Stimulated activated CD4-positive, alpha-beta T cell treated with anti-CD3 and anti-CD28 coated beads, Interleukin-15, amount 100 ng/mL, for 1 hour (primary cell): ENCODE measurements at places on chromosomes 3 and 15.
A peak's percentile ranks its signal among the peaks of the same experiment; 100 is the strongest.

DNA sequence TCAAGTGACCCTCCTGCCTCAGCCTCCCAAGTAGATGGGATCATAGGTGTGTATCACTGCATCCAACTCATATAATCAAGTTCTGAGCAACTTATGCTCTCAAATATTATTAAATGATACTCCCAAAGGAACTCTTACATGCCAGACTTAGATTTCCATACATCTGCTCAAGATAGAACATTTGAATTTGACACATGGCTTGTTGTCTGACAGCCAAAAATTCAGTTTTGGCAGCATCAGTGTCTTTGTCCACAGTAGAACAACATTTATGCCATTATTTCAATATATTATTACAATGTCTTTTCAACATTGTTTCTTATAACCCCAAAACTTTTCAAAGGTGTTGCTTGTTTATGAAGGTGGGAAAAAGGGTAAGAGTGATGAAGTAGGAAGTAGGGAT is 116.2 kb downstream of the SUCNR1 start:
- no peak for DNase-seq

GRCh38 chr3:135082706-135083105 is 287.6 kb downstream of the EPHB1 start:
- DNase-seq = no peak

DNA sequence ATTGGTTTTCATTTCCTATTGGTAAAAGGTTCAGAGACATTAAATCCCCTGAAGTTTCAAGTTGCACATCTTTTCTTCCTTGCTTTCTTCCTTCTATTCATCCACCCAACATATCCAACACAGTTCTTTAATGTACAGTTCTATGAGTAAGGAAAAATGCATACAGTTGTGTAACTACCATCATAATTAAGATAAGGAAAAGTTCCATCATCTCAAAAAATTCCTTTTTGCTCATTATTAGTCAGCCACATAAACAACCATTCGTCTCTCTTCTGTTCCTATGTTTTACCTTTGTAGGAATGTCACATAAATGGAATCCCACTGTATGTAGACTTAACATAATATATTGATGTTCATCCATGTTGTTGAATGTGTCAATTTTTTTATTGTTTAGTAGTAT is 211.1 kb upstream of the ADAMTS9 start:
- no peak for DNase-seq

DNA sequence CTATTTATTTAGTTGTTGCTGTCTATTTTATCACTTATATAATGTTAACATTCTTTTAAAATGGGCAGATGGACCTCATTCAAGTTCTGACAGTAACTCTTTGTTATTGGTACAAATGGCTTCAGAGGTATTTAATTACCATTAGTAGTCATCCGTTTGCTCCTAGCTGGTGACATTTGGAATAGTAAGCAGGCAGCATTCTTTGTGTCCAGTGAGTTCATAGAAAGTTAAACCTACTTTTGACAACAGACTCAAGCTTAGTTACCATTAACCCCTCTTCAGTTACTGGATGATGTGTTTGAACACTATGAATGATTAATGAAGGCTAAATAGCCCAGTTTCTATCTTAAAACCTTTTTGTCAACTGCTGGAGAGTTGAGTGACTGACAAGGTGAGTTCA is 500.7 kb upstream of the ATP11B start:
- no peak for DNase-seq

GRCh38 chr3:146326875-146327543 is 76.1 kb upstream of the PLSCR4 start:
- no peak for DNase-seq

GRCh38 chr3:155895379-155895900 is 25.0 kb downstream of the GMPS start:
- DNase-seq = no peak

GRCh38 chr3:52769786-52770455 is 819 bp downstream of the NEK4 start:
- DNase-seq = no peak

- DNase-seq = no peak
These were observed 273.9 kb upstream of the TBC1D5 start for GRCh38 chr3:18016366-18016765.

DNA sequence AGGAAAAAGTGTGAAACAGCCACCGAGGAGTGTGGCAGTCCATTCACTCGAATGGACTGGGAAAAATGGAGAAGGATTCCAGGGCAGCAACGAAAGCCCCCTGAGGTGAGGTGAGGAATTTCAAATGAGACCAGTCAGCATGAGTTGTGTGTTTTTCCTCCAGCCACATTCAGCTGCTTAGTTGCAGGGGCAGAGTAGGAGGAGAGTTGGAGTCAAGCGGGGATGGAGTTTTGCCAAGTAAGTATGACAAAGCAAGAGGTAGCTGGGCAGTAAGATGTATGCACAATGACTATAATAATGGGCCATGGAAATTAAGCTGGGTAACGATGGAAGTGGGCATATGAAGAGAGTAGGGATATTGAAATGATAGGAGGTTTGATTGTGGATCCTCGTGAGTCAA is 64.4 kb downstream of the CCDC54 start:
- DNase-seq = no peak

GRCh38 chr3:64270866-64271260 is 45.6 kb upstream of the PRICKLE2 start:
- DNase-seq = no peak

GRCh38 chr3:47781685-47782445 is at the start of gene SMARCC1:
TSS of gene SMARCC1 (minus strand) at chr3:47781893. CDS start at chr3:47781797, 96 bp downstream.
- peak; percentile 94 for DNase-seq

GRCh38 chr3:16789344-16790120 is 95.2 kb upstream of the PLCL2 start:
- no peak for DNase-seq

- DNase-seq = peak; percentile 78
These were observed 961 bp downstream of the HAPLN3 start for GRCh38 chr15:88894348-88894818.

DNA sequence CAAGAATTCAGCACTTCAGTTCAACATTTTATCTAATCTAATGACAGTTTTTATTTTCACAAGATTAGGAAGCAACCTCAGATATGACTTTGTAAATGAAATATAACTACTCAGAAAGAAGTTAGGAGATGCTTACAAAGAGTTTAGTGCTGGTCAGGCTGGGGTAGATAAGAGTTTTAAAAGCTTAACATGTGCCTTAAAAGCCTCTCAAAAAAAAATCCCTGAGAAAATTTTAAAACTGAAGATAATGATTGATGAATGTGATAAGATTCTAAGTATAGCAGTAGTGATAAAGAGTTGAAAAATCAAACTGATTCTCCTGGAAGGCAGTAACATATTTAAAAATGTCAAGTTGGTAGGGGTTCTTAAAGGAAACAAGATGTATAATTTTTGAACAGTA is 478.2 kb downstream of the NLGN1 start:
- no peak for DNase-seq

DNA sequence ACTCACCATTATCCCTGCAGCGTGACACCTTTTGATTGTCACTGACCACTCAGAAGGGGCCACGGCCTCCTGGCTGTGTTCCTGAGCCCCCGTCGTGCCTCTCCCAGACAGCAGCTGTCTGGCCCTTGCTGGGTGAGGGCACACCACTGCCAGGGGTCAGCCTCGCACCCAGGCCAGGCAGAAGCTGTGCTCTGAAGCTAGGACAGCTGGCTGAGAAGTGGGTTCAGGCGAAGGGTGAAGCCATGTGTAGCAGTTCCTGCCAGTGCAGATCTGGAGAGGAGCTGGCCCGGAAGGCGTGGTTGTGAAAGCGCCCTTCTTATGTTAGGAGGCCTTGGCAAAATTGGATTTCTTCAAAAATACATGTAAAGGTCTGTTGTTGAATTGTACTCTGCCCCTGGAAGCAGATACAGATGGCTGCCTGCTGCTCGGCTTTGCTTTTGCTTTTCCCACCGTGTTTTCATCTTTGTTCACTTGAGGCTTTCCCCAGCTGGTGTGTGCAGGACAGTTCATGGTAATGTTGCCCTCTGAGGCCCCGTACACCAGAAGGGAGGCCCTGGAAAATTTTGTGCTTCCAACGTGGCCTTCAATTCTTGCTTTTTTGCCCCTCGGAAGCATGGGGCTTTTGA is 49.1 kb downstream of the KLHL25 start:
- no peak for DNase-seq

DNA sequence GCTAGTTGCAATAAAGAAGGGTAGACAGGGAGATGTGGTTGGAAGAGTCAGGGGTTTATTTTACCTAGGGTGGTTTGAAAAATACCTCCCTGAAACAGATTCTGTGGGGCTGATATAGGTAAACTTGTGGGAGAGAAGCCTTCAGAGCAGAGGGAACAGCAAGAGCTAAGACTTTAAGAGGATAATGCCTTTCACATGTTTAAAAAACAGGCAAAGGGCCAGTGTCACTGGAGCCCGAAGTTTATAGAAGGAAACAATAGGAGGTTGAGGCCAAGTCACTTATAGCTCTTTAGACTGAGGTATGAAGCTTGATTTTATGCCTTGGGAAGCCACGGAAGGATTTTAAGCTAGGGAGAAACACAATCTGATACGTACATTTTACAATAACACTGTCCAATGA is 448.7 kb downstream of the TAFA4 start:
- no peak for DNase-seq

- DNase-seq = no peak
These were observed 111.3 kb downstream of the PIK3R4 start for GRCh38 chr3:130635285-130635684.

GRCh38 chr3:159619341-159619885 is 369.2 kb upstream of the IL12A start:
- DNase-seq = no peak

- no peak for DNase-seq
These were observed 101.9 kb upstream of the KCNH8 start for GRCh38 chr3:19046440-19046839.

DNA sequence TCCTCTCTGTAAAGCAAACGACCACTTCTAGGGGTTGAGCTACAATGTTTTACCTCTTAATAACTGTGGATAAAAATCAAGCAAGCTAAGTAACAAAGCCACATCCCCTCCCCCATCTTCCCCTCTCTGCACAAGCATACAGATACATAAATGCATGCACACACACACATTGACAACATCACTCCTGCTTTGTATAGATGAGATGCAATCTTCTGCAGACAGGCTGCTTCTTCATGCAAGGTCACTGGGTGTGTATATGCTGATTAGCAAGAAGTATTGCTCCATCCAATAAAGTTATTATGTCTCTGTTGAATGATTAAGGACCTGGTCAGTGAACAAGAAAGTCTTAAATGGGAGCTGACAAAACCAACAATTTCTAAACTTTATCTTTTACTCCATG is 8.8 kb upstream of the ATP11B start:
- no peak for DNase-seq

DNA sequence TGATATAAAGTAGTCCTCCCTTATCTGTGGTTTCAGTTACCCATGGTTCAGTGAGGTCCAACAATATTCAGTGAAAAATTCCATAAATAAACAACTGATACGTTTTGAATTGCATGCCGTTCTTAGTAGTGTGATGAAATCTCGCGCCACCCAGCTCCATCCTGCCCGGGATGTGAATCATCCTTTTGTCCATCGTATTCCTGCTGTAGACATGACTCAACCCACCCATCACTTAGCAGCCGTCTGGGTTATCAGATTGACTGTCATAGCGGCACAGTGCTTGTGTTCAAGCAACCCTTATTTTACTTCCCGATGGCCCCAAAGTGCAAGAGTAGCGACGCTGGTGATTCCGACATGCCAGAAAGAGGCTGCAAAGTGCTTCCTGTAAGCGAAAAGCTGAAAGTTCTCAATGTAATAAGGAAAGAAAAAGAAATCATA is 48.0 kb upstream of the MEX3B start:
- DNase-seq = no peak

- DNase-seq = no peak
These were observed 222.9 kb upstream of the NDN start for GRCh38 chr15:23910030-23910429.

GRCh38 chr15:40092256-40092978 is 16.3 kb downstream of the BMF start:
- no peak for DNase-seq

- DNase-seq = no peak
These were observed 14.1 kb downstream of the MGLL start for GRCh38 chr3:127808197-127808596.

DNA sequence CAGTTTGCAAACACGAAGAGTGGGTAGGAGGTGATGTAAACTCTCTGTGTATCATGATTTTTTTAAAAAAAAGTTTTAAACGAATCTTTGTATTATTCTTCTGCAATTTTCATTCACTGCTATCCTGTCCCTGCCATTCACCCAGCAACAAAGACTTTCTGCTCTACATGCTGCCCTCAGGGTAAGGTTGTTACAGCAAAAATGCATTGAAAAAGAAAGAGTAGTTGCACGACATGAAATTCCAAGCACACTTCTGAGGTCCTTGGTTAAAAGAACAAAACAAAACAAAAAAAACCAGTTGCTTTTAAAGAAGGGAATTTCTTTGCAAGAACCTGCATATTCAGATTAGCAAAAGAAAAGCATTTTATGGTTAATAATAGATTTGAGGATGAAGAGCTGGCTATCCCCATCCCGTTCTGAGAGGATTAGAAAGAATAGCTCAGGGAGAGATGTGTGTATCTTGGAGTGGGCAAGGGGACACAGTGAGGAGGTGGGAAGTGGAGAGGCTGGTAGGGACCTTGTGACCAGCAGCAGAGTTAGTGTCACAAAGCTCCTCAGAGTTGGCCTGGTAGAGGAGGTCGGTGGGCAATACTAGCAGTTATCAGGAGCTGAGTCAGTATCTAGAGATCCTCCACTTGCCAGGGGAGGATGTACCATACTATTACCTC is 290.8 kb downstream of the NEK10 start:
- DNase-seq = no peak

GRCh38 chr3:157527131-157527881 is 24.1 kb upstream of the VEPH1 start:
- DNase-seq = no peak

DNA sequence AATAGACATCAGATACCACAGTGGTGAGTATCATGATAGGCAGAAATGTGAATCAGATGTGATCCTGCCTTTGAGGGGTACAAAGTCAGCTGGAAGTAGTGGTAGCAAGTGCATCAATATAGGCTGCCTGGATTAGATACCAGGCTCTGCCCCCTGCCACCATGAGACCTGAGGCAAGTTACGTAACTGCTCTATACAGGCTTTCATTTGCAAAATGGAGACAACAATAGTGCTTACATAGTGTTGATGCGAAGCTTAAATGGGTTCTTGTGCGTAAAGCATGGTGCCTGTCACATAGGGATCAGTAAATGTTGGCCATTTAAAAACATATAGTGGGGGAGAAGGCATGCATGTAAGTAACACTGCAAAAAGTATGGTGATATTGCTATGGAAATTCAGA is 158.0 kb downstream of the RYR3 start:
- no peak for DNase-seq

- DNase-seq = no peak
These were observed 246.6 kb upstream of the PROK2 start for GRCh38 chr3:72031581-72031980.

GRCh38 chr15:93241696-93242585 is 152.9 kb upstream of the RGMA start:
- no peak for DNase-seq

- DNase-seq = no peak
These were observed 33.6 kb upstream of the LEKR1 start for GRCh38 chr3:156792536-156792935.

DNA sequence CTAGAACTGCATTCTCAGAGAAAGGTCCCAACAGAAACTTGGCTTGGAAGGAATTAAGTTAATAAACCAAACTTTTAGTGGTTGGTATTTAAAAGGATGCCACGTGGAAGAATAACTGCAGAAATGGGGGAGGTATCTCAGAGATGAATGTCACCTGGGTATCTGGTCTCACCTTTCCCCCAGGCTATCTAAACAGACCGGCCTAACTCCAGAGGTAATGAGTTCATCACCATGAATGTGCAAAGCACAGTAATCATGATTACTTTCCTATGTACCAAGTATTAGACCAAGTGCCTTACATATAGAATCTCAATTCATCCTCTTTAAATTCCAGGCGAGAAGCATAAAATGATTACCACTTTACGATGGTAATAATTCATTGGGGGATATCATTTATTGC is 80.8 kb downstream of the FBN1 start:
- no peak for DNase-seq
